ENCODE measurements at places on chromosomes 6 and 20.
A peak's percentile ranks its signal among the peaks of the same experiment; 100 is the strongest.

- peak; percentile 54 for DNase-seq
These were observed 276.6 kb upstream of the CNR1 start for GRCh38 chr6:88442737-88443136.

- DNase-seq: peak; percentile 52
These were observed 68.5 kb upstream of the FOXO3 start for GRCh38 chr6:108492131-108492766.

GRCh38 chr6:107870381-107870780 is 46.3 kb upstream of the SCML4 start:
- DNase-seq: no peak

GRCh38 chr20:63441136-63442099 is 31.0 kb downstream of the KCNQ2 start:
- DNase-seq: no peak

DNA sequence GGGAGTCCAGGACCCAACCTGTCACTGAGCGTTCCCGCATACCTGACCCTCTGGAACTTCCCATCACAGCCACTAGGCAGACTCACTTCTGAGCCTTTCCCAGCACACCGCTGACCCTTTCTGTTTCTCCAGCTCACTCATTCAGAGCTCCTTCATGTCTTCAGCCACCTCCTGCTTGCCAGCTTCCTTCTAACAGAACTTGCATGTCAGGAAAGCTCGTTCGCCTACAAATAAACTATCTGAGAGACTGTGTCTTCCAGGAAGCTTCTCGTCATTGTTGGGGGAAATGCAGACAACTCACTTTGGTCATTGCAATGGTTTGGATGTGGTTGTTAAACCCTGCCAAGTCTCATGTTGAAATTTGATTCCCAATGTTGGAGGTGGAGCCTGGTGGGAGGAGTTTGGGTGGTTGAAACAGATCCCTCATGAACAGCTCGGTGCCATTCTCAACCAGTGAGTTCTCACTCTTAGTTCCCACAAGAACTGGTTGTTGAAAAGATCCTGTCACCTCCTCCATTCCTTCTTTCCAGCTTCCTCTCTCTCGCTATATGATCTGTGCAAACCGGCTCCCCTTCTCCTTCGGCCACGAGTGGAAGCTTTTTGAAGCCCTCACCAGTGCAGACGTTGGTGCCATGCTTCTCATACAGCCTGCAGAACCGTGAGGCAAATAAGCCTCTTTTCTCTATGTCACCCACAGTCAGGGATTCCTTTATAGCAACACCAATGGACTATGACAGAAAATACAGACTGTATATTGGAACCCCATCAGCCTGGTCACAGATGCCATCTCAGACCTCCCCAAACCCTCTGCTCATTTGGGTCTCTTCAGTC is 1.4 kb upstream of the MUC21 start:
- DNase-seq: no peak

GRCh38 chr6:131897621-131898020 is 53.6 kb downstream of the CCN2 start:
- no peak for DNase-seq

DNA sequence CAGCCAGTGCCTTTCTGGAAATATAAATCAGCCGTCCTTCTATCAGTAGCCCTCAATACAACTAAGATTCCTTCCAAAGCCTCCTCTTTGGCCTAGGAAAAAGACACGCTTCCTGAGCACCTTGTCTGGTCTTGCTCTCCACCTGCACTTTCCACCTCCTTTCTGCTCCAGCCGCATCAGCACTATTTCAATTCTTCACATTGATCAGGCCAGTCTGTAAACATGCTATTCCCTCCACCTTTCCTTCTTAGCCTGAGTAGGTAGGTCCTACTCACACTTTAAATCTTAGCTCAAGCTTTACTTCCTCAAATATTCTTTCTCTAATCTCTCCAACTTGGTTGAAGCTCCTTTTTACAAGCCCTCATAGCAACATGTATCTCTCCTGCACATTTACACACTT is 11.4 kb downstream of the RANBP9 start:
- DNase-seq: no peak

DNA sequence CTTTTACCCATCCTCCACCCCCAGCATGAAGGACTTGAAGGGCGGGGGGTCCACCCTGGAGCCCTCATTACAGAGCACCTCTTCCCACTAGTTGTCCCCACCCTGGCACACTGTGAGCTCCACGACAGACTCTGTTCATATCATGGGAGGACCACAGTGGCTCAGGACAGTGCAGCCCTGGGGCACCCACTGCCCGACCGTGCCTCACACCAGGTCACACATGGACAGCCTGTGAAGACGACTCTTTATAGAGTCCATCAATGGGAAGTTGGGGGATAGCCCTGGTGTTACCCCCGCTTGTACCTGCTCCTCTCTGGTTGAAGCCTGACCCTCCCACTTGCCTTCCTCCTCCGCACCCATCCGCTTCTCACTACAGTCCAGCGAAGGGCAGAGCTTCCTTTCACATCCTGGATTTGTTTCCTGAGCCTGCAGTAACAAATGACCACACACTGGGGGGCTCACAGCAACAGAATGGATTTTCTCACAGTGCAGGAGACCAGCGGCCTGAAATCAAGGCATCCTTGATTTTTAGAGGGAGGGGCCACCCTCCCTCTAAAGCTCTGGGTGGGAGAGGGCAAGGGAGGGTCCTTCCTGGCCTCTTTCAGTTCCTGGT is 15.5 kb downstream of the ZNF831 start:
- DNase-seq: no peak

DNA sequence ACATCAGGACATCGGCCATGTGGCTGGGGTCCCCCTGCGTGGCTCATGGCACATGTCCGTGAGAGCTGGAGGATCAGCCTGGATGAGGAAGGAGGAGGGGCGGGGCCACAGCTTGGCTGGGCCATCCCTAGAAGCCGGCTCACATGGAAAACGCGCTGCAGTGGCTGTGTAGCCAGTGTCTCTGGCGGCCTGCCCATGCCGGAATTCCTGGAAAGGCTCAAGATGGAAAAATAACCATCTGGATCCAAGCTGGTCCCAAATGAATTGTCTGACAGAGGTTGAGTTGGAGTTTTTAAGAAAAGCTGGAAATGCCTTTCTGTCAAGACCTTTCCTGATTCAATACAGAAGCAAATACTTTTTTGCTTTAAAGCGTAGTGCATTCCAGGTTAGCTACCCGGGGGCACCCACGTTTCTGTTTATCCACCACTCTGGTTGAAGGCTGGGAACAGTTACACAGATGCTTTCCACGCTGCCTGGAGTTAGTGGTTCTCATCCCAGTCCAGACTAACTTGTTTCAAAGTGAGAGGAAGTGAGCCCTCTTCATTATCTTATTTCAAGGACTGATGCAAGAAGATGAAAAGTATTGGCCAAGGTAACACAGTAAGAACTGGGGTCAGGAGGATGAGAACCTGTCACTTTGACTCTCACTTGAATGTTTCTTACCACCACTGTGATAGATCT is 99.0 kb downstream of the GMPR start:
- no peak for DNase-seq

DNA sequence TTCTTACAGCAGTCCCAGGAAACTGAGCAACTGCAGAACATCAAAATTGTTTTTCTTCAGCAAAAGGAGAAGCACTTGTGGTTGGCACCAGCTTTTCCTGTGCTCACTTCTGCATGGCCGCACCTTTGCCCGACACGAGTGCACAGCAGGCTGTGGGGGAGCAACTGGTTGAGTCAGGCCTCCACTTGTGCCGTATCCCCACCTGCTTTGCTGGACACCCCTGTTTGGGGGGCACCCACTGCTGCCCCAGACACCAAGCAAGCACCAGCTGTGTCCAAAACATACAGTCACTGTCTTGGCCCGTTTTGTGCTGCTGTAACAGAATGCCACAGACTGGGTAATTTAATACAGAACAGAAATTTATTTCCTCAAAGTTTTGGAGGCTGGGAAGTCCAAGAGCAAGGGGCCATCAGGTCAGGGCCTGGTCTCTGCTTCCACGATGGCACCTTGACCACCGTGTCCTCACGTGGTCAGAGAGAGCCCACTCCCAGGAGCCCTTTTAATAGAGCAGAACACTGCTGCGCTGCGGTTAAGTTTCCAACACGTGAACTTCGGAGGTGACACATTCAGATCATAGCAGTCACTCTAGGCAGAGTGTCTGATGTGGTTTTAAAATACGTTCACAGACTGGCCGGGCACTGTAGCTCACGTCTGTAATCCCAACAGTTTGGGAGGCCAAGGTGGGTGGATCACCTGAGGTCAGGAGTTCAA is 8.7 kb upstream of the GMEB2 start:
- no peak for DNase-seq

DNA sequence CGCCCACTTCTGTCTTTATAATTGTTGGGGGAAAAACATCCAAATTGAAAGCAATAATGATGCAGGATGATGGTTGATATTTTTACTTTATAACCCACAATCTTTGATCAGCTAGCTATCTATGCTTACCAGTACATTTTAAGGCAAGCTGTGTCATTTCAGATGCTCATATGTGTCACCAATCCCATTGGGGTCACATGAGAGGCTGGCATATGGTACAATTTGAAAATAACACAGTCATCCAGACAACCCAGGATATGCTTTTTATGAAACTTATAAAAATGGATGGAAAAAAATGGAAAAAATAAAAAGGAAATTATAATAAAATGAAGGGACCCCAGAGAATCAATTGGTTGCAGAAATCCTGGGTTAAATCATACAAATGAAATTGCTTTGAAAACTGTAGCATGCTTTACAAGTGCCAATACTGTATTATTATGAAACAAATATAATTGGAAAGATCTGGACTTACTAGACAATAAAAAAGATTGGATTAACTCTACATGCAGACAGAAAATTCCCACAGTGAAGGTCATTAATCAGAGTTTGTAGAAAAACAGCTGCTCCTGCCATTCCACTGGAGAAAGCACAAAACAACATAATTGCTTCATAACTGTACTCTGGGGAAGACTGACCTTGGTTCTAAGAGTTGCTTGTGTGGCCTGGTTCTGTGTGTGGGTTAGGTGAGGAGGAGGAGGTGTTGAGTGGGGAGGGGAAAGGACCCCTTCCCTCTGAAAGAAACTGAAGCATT is 13.3 kb upstream of the PRIM2 start:
- no peak for DNase-seq

DNA sequence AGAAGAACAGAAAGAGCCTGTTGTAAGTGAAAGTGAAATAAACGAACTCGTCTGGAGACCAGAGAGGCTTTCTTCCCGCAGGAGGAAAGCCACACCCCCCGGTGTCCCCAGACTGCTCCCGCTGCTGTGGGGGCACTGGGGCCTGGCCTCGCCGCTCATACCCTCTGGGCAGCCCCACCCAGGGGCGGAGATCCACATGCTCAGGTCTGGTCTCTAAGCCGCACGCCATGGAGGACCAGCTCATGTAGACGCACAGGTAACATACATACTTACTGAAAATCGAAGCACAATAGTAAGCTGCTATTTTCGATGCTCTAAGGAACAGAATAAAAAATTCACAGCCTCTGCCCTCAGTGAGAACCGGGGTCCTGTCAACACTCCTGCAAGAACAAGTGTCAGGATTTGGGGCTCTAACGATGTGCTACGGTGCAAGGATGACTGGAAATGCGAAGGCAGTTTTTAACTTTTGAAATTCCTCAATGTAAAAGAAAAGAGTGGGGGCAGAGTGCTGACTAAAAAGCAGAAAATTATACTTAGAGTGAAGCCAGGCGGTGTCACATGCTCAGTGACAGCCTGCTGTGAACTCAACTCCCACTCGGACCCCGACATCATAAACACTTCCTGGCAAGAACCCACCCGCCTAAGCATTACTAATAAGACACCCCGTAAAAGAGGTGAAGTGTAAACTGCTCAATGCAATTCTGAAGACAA is 110.5 kb downstream of the IRF4 start:
- DNase-seq: no peak

DNA sequence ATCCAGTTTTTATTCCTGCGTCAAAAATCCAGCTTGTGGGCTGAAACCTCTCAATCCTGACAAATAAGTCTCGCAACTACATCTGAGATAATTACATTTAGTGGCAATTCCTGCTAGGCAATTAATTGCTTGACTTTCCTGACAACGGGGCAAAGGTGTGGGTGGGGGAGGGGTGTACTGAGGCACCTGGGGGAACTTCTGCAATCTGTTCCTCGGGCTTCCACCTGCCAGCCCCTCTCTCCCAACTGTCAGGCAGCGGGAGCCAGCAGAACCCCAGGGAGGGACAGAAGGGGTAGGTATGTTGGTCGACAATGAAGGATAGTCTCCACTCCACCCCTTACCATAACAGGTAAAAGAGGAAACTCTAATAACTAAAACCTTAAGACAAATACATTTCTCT is 6.8 kb downstream of the C6orf52 start:
- DNase-seq: no peak

GRCh38 chr6:138590796-138591709 is 91.8 kb upstream of the NHSL1 start:
- DNase-seq: peak; percentile 8

- no peak for DNase-seq
These were observed 1955.7 kb upstream of the DEFB115 start for GRCh38 chr20:29301624-29302259.

DNA sequence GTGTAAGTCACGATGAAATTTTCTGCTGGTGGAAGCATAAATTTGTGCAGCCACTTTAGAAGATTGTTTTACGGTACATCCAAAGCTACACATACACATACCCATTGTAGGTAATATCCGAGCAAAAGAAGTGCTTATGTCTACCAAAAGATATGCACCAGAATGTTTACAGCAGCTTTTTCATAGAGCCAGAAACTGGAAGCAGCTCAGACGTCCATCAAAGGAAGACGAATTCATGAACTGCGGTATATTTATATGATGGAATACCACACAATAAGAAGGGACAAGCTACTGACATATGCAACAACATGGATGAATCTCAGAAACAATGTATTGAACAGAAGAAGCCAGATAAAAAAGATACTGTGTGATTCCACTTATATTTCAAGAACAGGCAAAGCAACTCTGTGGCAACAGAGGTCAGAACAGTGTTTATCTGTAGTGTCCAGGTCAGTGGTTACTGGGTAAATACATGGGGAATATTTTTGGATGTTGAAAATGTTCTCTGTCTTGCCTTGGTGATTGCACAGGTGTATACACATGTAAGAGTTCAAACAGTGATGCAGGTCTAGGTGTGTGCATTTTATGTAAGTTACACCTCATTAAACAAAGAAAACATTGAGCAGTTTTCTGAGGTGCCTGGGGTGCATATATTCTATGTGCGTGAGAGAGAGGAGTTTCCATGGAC is 51.9 kb upstream of the EXOC2 start:
- no peak for DNase-seq

- DNase-seq: no peak
These were observed 7.2 kb upstream of the PLEKHG1 start for GRCh38 chr6:150592377-150592995.

GRCh38 chr6:35176301-35177024 is 35.3 kb upstream of the TCP11 start:
- no peak for DNase-seq
